ENCODE measurements at places on chromosomes 4 and X. TPM values are rescaled to one million over a fixed set of nuclear protein-coding genes. Genes with fewer than 3 reads are reported as not detected.
A peak's percentile ranks its signal among the peaks of the same experiment; 100 is the strongest.

DNA sequence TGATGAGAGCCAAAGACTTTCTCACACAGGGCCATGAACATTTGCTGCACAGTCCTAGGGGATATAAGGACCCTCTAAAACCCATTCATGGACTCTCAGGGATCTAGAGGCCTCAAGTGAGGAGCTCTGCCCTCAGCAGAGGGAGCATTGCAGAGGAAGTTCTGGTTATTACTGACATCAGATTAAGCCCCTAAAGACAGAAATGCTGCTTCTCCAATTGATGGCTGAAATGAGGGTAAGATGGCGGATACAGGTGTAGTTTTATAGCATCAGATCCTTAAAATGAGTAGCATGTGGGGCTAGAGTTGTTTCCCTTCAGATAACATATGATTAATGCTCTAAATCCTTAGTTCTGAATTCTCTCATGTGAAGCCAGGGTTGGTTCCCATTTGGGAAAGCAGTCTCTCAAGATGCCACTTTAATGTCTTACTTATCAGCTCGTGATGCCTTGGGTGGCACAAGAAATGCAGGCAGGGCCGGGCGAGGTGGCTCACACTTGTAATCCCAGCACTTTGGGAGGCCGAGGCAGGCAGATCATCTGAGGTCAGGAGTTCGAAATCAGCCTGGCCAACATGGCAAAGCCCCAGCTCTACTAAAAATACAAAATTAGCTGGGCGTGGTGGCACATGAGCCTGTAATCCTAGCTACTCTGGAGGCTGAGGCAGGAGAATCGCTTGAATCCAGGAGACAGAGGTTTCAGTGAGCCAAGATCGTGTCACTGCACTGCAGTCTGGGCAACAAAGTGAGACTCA, 7.9 kb downstream of the RHOH start:
- no peak for DNase-seq

DNA sequence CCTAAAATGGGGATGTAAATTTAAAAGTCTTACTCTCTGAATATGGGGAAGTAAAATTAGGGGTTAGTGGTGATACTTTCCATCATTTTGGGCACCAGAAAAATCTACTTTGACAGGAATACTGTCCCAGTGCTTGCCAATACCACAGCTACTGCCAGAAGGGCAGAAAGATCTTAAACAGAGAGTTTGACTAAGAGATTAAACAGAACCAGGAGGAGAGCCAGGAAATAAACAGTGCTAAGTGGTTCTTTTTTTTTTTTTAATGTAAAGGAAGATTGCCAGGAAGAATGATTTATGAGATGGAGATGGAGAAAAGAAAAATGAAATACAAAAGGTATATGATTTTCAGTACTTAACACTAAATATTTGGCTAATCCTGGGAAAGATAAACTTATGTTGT, 126.8 kb downstream of the RTL3 start:
- no peak for DNase-seq

DNA sequence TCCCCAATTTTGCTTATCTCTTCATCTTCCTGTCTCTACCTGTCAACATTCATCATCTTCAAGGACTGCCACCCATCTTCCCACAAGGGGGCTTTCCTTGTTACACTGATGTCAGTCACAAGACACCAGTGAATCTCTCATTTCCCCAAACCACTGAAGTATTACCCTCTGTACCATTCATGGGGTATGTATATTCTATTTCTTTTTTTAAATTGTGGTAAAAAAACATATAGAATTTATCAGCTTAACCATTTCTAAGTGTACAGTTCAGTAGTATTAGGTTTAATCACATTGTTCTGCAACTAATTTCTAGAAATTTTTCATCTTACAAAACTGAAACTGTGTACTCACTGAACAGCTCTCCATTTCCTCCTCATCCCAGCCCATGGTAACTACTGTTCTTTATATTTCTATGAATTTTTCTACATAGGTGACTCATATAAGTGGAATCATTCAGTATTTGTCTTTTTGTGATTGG, 98.6 kb downstream of the LARP7 start:
- no peak for DNase-seq

GRCh38 chrX:32408389-32408788, 803.0 kb downstream of the DMD start:
- DNase-seq = peak; percentile 48

DNA sequence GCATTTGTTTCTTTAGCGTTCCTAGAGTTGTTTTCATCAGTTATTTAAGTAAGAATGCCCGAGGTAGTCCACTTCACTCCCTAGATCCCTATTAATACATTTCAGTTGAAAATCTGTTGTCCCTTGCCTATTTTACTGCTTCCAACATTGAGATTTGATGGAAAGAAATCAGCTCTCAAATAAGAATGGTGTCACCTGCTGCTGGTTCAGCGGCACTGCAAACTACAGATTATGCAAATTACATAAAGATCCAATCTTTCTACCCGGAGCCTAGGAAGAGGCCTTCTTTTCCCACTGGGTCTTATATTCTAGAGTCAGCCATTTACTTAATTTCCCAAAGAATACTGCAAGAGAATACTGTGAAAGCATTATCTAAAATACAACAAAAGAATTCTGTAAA, 597.6 kb upstream of the MAGEB2 start:
- DNase-seq = peak; percentile 26

DNA sequence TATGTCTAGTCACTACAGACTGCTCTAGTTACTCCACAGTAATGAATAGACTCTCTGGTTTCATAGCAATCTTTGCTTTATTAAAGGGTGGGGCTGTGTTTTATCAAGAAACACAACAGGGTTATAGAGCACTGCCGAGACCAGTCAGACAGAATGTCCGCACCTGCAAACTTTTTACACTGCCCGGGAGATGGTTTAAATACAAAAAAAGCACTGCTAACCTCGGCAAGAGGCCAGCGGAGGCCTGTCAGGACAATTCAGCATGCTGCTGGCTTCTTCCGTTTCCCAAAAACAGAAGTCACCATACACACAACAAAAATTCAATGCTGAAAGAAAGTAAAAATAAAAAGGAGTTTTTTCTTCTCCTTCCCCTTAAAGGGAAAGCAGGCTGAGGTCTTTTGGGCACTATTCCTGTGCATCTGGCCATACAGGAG, 67.4 kb downstream of the IRF2 start:
- no peak for DNase-seq

- DNase-seq = no peak
Measured at GRCh38 chr4:6180841-6181631, 19.3 kb downstream of the JAKMIP1 start.

DNA sequence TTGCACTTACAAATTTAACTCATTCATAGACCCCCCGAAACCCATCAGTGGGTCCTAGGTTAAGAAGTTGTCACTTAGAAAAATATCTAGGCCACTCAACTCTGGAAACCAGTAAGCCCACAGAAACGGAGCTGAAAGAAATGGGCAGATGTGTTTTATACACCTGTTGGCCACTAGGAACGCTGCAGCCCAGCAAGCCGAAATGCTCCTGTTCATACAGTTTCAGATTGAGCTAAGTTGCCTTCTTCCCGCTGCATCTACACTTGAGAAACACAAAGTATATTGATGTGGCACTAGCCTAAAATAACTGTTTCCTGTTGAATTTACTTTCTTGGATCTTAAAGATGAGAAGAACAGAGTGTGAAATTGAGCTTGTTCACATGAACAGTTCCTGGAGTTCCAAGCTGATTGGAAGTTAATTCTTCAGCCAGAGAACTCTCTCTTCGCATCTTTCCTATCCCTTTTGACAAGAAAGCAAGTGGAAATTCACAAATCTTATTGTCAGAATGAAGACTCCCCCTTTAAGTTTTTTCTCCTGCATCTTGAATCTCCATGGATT, 174.1 kb downstream of the RBMX2 start:
- DNase-seq = peak; percentile 64

DNA sequence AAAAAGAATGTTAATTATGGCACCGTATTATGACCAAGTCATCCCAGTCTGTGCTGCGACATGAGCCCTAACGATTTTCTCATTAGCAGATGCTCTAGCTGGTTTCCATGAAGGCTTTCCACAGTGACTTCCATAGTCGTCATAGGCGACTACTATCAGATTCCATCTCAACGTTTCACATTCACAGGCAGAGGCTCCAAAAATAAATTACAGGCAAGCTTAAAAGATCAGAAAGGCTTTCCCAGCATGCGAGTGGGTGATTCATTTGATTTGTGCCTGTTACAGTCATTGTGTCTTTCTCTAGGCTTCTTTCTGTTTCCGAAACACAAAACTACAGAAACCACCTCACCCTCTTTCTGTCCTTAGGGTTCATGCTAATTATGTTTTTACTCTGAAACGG, 43.2 kb downstream of the PALLD start:
- DNase-seq = no peak

DNA sequence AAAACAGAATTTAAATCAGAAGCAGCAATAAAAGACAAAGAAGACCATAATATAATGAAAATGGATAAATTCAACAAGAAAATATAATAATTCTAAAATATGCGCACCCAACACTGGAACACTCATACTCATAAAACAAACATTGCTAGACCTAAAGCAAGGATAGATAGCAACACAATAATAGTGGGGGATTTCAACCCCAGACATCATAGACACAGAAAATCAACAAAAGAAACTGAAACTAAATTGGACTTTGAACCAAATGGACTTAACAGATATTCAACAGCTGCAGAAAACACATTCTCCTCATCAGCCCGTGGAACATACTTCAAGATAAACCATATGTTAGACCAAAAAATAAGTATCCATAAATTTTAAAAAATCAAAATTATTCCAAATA, 1552.6 kb downstream of the C4orf33 start:
- DNase-seq = no peak

- DNase-seq = peak; percentile 80
Measured at GRCh38 chrX:107205770-107206696, at the start of the genes DNAAF6 and NUP62CL. TSS of gene DNAAF6 (plus strand) at chrX:107206611. CDS start at chrX:107212876, 6,265 bp downstream. TSS of gene NUP62CL (minus strand) at chrX:107206433. CDS start at chrX:107175146, 31,287 bp downstream.

DNA sequence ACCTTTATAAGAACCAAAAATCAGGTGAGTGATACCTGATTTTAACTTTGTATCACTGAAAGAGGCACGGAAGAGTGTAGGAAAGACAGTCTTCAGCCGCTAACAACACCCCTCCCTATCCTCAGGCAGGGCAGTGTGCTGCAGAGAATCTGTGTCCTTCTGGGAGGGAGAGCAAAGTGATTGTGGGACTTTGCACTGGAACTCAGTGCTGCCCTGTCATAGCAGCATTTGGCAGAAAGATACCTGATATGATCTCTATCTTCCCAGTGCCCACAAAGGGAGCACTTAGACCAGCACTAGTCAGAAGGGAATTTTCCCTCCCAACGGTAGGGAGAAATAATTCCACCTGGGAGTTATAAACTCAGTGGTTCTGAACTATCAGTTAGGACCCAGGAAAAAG, 139.0 kb downstream of the FMR1NB start:
- DNase-seq = no peak

DNA sequence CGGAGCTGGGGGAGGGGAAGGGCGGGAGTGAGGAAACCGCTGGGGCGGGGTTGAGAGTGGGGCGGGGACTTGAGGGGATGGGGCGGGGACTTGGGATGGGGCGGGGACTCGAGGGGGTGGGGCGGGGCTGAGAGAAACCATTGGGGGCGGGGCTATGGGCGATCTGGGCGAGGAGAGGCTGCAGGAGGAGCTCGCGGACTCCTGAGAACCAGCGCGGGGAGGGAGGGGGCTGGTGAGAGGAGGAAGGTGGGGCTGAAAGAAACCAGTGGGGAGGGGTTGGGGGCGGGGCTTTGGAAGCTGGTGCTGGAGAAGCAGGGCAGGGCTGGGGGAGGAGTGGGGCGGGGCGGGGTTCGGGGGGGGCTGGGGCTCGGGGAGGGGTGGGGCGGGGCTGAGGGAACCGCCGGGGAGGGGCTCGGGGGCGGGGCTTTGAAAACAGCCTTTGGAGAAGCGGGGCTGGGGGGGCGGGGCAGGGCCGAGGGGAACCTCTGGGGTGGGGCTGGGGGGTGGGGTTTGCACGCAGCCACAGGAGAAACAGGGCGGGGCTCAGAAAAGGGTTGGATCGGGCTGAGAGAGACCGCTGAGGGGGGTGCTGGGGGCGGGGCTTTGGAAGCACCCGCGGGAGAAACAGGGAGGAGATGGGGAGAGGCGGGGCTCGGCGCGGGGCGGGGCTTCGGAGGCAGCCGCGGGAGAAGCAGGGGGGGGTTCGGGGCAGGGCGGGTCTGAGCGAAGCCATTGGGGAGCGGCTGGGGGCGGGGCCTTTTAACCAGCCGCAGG, 777 bp upstream of the EOLA2 start:
- DNase-seq = peak; percentile 86

DNA sequence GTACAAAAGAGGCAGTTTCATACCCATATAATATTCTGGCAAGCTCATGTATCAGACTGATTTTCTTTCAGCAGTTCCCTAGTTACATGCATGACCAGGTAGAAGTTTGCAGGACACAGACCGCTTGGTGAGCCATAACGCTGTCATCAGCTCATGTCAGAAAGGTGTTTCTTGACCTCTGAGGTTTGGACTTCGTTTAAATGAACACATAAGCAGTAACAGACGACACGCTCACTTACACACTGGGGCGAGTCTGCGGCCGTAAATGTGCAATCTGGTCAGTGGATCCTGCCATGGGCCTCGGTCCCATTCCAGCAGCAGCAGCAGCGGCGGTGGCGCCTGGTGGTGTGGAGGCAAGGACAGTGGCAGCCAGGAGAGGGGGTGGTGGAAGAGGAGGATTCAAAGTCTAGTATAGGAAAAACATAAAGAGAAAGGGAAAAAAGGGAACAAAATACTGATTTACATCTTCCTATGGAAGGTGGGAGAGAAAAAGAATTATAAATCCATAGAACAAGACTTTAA, 111.9 kb upstream of the CBR4 start:
- no peak for DNase-seq

- peak; percentile 65 for DNase-seq
Measured at GRCh38 chrX:63686878-63687714, 97.9 kb downstream of the ARHGEF9 start.

DNA sequence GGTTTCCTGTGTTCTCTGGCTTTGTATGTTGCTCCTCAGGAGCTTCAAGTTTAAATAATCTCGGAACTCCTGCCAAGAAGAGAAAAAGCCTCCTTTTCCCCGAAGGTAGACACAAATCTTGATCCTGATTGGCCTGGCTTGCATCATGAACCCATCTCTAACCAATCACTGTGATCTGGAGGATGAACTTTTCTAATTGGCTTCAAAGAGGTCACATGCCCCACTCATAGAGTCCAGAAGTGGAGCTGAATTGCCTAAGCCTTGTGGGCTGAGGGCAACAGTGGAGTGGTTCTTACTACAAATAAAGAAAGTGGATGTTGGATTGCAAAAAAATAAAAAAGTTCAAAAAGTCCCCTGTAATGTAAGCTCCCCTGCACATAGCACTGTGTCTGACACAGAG, 245.9 kb downstream of the MID1IP1 start:
- no peak for DNase-seq

The CPXCR1 gene
- total RNA-seq = not detected

The IL15 gene
- 0.13 TPM for total RNA-seq

The TMSB4X gene
- not detected for total RNA-seq

The HSFX2 gene
- total RNA-seq = not detected

The PLP1 gene
- total RNA-seq = 543 TPM

The FRG2 gene
- total RNA-seq = 0.05 TPM

The PABPC5 gene
- total RNA-seq = 2.0 TPM

Data from SK-MEL-5 (cell line).